Stimulated activated CD4-positive, alpha-beta T cell treated with anti-CD3 and anti-CD28 coated beads, Interleukin-2, amount 100 ng/mL, for 4 hours (primary cell): ENCODE measurements at places on chromosomes 2 and 18.

GRCh38 chr2:179686718-179687342 lies 174.6 kb downstream of the ZNF385B start:
- no peak for DNase-seq

- DNase-seq: no peak
Observed at GRCh38 chr2:1990724-1991123, 246.4 kb upstream of the PXDN start.

GRCh38 chr2:41187376-41188122 lies 735.7 kb upstream of the SLC8A1 start:
- DNase-seq: no peak

- no peak for DNase-seq
Observed at GRCh38 chr2:134717286-134718022, 1.3 kb downstream of the TMEM163 start.
